Activated CD4-positive, alpha-beta T cell treated with anti-CD3 and anti-CD28 coated beads, Interleukin-2, Interleukin-6, amounts not matched to agents 100 ng/mL and 50 ng/mL, durations not matched to agents 16 hours and 8 hours (primary cell): ENCODE measurements at places on chromosomes 13 and 19.

GRCh38 chr13:93635616-93636032 lies 409.0 kb downstream of the GPC6 start:
- no peak for DNase-seq

DNA sequence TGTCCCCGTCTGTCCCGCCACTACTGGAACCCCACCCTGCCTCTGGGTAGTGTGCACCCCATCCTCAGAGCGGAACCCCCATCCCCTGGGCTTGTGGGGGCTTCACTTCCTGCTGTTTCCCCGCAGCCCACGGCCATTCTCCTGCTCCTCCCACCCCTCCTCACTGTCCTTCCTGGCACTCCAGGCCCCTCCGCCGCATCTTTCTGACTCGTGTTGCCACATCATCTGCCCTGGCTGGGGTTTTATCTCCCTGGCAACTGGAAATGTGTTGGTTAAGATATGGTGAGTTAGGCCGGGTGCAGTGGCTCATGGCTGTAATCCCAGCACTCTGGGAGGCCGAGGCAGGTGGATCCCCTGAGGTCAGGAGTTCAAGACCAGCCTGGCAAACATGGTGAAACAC lies 37.3 kb downstream of the KDM4B start:
- no peak for DNase-seq

DNA sequence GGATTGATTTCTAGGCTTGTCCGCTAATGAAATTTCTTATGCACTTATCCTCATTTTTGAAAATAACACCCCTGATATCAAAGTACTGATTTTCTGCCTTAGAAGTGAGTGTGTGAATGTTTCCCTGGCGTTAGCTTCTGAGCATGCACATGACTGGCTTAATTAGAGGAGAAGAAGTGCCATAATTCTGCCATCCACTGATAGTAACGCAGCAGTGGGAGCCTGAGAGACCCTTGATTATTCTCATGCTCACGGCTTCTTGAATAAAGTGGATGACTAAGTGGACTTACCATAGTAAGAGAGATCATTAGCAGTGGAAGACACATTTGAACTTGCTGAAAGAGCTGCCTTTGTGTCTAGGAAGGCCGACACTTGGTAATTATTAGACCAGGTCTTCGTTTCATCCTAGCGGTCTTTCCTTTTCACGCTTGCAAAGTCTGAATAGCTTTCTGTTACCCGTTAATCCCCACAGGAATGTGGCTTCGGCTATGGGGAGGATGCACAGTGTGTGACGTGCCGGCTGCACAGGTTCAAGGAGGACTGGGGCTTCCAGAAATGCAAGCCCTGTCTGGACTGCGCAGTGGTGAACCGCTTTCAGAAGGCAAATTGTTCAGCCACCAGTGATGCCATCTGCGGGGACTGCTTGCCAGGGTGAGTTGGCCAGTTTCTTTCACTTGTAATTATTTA lies 45.3 kb downstream of the TNFRSF19 start:
- DNase-seq = no peak

DNA sequence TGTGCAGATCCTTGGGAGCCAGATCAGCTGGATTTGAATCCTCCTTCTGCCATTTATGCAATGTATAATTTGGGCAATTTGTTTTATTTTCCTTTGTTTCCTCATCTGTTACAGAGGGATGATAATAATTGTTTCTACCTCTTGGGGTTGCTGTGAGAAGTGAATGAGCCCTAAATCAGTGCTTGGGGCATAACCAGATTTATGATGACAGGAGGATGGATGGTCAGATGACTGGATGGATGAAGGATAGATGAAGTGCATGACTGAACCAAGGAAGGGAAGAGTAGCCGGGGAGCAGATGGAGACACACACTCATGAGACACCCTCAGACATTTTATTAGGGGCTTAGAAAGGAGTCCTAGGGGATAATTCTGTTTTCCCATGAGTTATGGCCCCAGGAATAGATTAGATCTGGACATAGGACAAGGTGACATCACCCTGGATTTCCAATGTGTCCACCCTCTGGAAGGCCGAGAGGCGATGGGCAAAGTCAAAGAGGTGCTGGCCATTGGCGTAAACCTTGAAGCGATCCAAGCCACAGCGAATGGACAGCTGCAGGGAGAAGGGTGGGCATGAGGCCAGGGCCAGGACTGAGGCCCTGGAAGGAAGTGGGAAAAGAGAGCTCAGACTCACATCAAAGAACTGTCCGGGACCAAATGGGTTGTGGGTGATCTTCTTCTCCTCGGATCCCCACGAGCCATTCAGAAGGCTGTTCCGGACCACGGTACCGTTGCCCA lies 11.2 kb downstream of the LGALS4 start:
- DNase-seq = no peak

DNA sequence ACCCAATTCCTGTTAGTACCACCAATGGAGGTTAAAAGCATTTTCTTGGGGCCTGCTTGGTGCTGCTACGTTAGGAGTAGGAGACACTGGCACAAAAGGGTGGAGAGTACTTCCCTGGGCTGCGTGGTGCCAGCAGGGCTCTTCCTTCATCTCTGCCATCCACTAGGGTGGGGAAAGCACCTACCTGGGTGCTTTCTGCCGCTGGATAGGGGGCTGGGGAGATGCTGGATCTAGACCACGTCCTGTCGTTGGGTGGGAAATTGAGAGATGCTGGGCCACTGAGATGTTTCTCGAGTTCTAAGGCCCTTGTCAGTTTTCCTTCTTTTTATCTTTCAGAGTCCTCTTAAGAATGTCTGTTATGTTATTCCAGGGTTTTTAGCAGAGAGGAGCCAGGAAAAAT lies 6.7 kb upstream of the FCGBP start:
- peak; percentile 22 for DNase-seq

DNA sequence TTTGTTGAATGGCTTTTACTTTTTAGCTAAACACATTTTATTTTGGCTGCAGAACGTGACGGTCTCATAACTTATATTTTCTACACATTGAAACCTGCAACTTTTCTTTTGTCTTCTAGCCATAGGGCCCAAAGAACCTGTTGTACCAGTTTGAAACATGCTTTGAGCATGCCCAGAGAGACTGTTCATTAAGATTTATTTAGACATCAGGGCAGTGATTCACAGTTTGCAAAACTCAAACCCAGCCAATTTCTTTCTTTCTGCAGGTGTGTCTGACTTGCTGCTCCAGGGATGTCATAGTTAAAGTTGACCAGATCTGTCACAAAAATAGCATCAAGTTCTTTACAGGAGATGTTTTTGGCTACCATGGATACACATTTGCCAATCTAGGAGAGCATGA lies 22.0 kb downstream of the SAE1 start:
- no peak for DNase-seq

GRCh38 chr13:109747524-109747923 lies 38.9 kb downstream of the IRS2 start:
- DNase-seq = no peak

DNA sequence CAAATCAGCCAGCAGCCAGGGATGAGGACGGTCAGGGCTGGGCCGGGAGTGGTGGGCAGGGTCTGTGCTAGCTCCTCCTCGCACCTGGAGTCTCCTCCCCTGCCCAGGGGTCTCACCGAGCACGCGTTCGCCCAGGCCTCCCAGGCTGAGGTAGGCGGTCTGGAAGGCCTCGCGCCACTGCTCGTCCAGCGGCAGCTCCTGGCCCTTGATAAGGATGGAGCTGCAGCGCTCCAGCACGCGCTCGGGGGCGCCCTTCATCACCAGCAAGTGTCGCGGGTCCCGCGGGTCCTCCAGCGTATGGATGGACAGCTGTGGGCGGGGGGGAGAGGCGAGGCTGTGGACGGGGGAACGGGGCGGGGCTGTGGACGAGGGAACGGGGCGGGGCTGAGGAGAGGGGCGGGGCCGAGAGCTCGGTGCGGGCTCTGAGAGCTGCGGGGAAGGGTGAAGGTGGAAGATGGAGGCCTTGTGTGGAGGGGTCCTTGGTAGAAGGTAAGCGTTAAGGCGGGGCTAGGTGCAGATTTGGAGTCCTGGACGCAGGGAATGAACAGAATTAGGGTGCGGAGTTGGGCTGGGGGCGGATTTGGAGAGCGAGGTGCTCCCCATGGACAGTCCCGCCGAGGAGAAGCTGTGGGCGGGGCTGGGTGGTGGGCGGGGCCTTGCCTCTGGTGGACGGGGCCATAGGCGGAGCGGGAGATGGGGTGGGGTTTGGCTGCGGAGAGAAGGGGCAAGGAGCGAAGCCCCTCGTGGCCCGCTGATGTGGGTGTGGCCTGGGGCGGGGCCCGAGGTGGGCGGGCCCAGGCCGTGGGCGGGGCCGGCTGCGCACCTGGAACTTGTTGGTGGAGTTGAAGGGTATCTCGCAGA lies 5.7 kb downstream of the ATP4A start:
- DNase-seq = peak; percentile 50

- DNase-seq = peak; percentile 17
Observed at GRCh38 chr19:18160493-18160970, 7.6 kb downstream of the PIK3R2 start.

DNA sequence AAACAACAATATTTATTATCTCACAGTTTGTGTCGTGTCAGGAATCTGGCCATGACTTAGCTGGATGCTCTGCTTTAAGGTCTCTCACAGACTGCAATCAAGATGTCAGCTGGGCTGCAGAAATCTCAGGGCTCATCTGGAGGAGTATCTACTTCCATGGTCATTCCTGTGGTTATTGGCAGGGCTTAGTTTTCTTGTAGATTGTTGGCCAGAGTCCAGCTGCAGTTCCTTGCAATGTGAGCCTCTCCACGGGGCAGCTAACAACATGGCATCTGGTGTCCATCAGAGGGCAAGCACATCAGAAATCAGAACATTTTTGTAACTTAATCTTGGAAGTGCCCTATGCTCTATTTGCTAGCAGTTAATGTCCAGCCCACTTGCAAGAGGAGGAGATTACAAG lies 45.7 kb upstream of the TDRD3 start:
- DNase-seq = no peak

GRCh38 chr19:54312436-54313377 lies at the start of gene LILRA5:
Gene LILRA5, minus strand, starts transcription at chr19:54313166. Its CDS starts 147 bp downstream, at chr19:54313019.
- DNase-seq = no peak

GRCh38 chr19:11171144-11171543 lies 15.6 kb upstream of the SPC24 start:
- DNase-seq = no peak

DNA sequence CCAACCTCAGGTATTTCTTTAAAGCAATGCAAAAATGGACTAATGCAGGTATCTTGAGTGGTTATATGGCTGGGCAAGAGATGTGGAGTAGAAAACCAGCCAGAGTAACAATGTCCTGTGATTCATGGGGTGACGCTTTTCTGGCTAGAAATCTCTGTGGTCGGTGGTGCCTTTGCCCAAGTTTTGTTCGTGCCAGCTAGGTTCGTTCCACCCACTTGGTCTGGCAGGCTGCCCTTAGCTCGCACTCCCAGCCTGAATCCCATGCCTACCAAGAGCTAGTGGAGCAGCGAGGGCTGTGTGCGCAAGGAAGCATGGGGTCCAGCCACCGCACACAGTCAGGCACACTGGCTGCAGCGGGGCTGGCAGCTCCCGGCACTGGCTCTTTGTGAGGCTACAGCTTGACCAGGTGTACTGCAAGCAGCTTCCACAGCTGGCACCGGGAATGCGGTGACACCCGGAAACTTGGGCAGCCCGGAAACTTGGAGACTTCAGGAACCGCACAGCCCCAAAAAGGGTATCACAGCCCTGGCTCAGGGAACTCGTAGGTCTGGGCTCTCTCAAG lies 349.6 kb upstream of the PCDH20 start:
- no peak for DNase-seq

GRCh38 chr13:51422484-51422883 lies 30.4 kb downstream of the INTS6 start:
- no peak for DNase-seq

GRCh38 chr19:16143399-16144215 lies at the start of gene HSH2D:
Gene HSH2D, plus strand, starts transcription at chr19:16143685. Its CDS starts 5,066 bp downstream, at chr19:16148751.
- DNase-seq = peak; percentile 84

GRCh38 chr13:100338275-100338674 lies 249.4 kb downstream of the PCCA start:
- DNase-seq = no peak

GRCh38 chr19:56838909-56839651 lies 1.4 kb downstream of the PEG3 start:
- peak; percentile 32 for DNase-seq

- DNase-seq = peak; percentile 22
Observed at GRCh38 chr19:6925801-6926751, 38.7 kb downstream of the ADGRE1 start.

GRCh38 chr19:5282901-5283300 lies 57.7 kb downstream of the PTPRS start:
- DNase-seq = no peak

- DNase-seq = no peak
Observed at GRCh38 chr13:46868091-46868490, 28.8 kb downstream of the HTR2A start.

GRCh38 chr13:48266701-48267639 lies 34.0 kb downstream of the ITM2B start:
- no peak for DNase-seq

GRCh38 chr19:5676772-5677105 lies 3.6 kb downstream of the MICOS13 start:
- no peak for DNase-seq

DNA sequence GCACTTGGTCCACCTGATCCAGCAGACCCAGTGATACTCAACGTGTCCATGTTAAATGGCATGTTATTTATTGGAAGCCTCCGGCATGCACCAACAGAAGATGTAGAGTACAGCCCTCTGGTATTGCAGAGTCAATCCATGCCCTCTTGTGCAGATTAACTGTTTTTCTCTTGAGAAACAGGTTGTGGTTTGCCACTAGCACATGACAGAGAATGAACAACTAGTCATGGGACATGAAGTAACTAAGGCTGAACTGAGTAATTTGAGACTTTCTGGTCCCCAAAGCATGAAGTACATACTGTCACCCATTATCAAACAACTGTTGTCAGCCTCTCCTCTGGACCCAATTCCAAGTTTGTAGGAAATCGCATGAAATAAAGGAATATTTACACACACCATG lies 3.2 kb downstream of the ZNF562 start:
- peak; percentile 30 for DNase-seq

- no peak for DNase-seq
Observed at GRCh38 chr13:90270226-90270625, 1077.3 kb upstream of the MIR17HG start.

DNA sequence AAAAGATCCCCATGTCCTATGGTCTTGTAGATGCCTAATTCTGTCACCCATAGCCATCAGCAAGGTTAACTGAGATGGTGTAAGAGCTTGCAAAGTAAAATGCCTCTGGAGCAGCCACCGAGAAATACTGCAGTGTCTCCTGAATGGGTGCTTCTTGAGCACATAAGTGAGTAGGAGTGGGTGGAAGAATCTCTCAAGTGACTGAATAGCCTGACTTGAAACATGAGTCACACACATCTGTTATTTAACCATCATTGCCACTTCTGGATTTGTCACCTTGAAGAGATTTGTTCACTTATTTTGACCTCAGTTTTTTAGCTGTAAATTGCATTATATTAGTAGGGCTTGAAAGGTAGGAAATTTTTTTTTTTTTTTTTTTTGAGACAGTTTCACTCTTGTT lies 2.3 kb downstream of the ZNF714 start:
- DNase-seq = peak; percentile 43

DNA sequence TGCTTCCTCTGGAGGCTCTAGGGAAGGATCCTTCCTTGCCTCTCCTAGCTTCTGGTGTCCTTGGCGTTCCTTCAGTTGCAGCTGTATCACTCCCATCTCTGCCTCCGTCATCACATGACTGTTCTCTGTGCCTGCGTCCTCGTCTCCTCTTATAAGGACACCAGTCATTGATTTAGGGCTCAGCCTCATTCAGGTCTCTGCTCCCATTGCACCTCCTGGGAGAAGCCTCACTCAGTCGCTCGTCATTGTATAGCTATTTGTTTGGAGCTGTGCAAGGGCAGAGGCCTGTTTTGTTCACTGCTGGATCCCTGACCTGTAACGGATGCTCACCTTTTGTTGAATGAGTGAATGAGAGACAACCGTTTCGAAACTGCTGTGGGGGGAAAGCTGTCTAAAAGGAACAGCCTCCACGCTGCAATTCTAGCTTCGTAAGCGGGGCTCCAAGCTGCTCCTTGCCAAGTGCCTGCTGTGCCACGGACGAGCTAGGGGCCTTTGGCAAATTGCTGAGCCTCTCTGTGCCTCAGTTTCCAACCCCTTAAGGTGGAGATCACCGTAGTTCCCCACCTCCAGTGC lies 17.2 kb downstream of the BRSK1 start:
- no peak for DNase-seq
